Activated T-helper 1 cell treated with anti-CD3 and anti-CD28 coated beads, Interleukin-2, amount 50 U/mL, for 16 hours (primary cell): ENCODE measurements at places on chromosomes 5 and 9.

GRCh38 chr5:75335952-75336614 is 937 bp upstream of the HMGCR start:
- DNase-seq: no peak

DNA sequence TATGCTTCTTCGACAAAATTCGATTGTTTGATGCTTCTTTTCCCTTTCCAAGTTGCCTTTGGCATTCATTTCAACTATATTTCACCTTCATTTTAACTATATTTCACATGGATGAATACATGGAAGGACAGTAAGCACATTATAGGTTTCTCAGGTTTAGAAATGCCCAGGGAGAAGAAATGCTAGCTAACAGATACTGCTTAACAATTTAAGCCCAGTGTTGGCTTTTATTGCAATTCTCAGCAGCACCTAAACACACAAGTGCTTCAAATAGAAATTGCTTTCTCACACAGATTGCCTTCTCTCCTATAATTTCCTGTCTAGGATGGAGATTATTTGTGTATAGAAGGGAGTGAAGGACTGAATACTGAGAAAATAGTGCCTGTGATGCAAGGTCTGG is 30.2 kb upstream of the SMC5 start:
- DNase-seq: no peak

DNA sequence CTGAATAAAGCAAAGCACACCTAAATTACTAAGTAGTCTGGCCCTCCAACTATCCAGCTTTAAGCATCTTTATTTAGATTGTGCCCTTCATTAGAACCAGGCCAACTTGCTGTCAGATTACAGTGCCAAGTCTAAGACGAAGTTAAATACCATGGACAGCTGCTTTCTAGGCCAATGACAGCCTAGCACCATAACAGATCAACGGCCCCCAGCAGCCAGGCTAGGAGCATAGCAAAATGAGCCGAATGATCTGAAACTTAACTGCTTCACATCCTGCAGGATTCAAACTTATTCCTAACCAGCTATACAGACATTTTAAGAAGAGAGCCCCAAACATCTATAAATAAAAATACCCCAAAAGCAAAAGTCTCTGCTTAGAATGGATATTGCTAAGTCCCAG is 6.8 kb downstream of the SLC24A2 start:
- DNase-seq: no peak

DNA sequence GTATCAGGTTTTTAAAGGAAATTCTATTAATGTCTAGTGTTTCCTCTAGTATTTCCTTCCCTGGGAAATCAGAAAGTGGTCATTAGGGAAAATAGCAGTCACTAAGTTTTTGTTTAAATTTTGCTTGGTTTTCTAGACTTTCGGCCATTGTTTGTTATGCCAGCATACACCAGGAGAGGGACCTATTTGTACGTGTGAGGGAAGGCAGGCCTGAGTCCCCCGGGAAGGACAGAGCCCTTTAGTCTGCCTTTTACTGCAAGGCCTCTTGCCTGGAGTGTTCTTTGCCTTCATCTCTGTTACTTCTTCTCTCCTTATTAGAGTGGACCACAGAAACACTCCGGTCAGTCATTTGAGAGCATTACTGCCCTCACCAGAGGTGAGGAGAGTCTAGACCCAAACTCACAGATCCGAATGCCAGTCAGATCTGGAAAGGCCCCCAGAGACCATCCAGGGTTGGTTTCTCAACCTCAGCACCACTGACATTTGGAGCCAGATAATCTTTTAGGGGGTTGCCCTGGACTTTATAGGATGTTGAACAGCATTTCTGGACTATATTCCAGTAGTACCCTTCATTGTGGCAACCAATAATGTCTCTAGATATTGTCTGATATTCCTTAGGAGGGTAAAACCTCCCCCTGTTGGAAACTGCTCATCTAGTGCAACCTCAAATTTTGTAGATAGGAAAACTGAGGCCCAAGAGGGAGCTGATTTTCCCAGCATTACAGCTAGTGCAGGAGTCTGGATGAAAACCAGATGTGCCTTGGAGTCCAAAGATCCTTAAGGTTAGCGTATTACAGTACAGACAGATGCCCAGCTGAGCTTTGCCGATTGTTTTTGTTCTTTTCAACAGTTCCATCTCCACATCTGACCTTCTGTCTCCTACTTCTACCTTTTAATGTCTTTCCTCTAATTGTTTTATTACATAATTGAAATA is 93.0 kb upstream of the NIPAL4 start:
- no peak for DNase-seq

GRCh38 chr9:105651806-105652205 is 10.5 kb upstream of the TAL2 start:
- DNase-seq: no peak

- DNase-seq: no peak
Measured at GRCh38 chr9:133471551-133472276, 7.2 kb downstream of the SLC2A6 start.

- no peak for DNase-seq
Measured at GRCh38 chr5:124546643-124547042, 199.8 kb downstream of the ZNF608 start.

DNA sequence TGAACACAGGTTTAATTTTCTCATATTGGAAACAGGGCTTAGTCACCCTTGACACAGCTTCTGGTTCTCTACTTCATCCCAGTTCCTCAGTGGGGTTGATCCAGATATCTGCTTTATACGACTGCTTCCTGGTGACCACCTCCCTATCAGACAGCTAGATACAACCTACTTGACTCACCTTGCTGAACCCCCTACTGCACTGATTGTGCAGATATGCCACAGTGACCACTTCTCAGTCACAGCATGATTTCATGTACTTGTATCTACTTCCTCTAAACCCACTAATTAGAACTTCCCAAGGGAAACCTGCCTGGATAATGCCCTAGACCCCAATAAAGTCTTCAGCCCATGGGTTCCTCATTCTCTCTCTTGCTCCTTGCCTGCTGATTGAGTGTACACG is 18.4 kb upstream of the RFK start:
- no peak for DNase-seq

GRCh38 chr5:171050916-171051315 is 189.1 kb downstream of the RANBP17 start:
- DNase-seq: no peak

- DNase-seq: no peak
Measured at GRCh38 chr5:157915638-157916037, 56.7 kb upstream of the CLINT1 start.

DNA sequence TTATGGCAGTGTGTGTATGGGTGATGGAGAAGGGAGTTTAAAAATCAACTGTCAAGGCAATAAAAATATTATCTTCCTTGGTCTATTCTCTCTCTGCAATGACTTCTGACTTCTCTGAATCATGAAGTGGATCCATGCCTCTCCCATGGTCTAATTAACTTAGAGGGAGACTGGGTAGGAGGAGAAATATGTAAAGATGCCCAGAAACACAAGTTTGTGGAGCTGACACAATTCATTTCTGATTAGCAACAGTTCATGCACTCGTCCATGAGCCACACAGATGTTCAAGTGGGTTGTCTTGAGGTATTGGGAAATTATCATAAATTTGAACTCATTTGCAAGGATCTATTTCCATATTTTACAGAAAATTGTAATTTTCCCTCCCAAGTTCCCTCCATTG is 38.1 kb downstream of the INSYN2B start:
- no peak for DNase-seq

DNA sequence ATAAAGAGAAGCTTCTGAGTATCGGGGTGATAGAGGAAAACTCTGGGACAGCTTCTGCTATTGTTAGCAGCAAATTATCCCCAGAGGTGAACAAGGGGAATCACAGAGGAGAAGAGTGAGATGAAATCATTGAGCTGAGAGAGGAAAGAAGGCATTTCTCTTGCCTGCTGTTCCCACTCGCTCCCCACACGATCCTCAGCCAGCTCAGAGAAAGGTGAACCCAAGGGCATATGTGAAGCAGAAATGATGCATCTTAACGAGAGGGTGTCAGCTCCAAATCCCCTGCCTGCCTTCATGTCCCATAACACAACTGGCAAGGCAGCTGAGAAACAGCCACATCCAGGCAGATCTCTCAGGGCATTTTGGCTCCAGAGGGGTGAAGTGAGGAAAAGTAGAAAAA is 111.6 kb downstream of the BRINP1 start:
- no peak for DNase-seq

DNA sequence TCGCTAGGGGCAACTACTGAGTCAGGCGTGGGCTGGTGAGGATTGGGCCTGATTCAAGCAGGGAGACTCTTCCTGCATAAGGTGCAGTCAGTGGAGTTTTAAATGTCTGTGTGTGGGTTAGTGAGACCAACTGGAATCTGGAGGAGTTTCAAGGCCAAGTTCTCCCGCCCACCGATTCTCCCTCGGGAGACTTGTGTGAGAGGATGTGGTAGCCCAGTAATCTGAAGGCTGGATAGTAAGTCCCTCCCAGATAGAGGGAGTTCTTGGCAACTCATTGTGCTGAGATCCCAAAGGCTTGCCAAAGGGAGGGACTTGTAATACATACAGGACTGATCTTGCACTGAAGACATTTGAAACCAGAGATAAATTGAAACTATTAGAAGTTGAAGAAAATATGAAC is 51.8 kb downstream of the WDR36 start:
- no peak for DNase-seq

DNA sequence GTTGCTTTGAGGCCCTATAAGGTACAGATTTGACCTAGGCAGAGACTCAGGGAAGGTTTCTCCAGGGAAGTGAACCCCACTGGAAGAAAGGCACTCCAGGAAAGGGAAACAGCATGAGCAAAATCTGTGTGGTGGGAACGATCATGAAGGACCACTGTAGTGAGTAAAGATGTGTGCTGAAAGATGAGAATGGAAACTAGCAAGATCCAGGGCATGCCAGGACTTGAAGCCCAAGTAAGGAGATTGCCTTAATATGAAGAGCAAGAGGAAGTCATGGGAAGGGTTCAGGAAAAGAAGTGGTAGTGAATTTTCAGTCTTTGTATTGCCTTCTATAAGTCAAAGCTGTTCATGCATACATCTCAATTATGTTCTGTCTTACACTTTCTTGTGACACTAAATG is 55.2 kb upstream of the SLIT3 start:
- DNase-seq: no peak

DNA sequence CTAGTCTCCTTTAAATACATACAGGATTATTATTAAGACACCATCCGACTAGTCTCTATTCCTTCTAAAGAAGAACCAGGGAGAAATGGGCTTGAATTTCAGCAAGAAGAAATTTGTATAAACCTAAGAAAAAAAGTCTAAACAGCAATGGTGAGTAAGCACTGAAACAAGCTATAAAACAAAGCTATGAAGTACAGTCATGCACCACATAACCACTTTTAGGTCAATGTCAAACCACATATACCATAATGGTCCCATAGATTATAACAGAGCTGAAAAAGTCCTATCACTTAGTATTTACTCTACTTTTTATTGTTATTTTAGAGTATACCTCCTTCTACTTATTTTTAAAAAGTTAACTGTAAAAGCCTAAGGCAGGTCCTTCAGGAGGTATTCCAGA is 102.0 kb upstream of the NFIB start:
- no peak for DNase-seq

DNA sequence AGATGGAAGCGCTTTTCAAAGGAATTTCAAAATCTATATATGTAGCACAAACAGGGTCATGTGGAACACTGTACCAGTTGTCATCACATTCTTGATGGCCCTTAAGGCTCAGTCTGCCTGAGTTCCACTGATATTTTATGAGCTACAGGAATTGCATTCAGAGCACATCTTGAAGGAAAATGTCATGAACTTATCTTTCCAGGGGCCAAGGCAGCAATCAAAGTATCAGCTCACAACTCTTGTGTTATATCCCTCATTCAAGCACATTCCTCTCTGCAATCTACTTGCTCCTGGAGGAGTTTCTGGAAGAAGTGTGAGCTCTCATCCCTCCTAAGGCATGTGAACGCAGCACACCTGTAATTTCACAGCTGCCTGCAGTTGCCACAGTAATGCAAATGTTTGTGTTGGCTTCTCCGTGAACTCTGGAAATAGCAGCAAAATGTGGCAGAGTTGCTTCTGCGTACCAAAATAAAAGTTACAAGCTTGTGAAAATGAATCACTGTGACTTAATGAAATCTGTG is 89.7 kb upstream of the EQTN start:
- no peak for DNase-seq

GRCh38 chr5:8123559-8123958 is 254.6 kb downstream of the MTRR start:
- DNase-seq: no peak

DNA sequence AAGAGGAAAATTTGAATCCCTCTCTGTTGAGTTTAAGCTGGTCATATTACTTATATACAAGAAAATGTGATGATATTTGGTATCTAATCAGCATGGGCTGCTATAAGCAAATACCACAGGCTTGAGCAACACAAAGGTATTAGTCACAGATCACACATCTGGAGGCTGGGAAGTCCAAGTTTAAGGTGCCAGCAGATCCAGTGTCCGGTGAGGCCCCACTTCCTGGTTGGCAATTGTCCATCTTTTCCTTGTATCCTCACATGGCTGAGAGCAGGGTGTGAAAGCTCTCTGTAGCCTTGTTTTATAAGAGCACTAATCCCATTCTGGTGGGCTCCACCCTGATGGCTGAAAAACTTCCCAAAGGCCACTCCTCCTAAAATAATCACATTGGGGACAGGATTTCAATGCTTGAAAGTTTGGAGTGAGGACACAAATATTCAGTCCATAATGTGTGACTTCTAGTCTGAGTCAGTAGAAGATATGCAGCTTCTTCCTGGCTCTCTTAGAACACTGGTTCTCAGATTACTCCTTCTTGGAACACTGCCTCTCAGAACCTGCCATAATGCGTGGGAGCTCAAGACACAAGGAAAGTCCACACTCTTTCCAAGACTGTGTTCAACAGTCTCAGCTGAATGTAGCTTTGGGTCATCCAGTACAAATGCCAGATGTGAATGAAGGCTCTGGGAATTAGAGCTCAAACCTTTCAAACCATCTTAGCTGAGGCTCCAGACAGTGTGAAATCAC is 124.1 kb downstream of the PRDM9 start:
- no peak for DNase-seq

DNA sequence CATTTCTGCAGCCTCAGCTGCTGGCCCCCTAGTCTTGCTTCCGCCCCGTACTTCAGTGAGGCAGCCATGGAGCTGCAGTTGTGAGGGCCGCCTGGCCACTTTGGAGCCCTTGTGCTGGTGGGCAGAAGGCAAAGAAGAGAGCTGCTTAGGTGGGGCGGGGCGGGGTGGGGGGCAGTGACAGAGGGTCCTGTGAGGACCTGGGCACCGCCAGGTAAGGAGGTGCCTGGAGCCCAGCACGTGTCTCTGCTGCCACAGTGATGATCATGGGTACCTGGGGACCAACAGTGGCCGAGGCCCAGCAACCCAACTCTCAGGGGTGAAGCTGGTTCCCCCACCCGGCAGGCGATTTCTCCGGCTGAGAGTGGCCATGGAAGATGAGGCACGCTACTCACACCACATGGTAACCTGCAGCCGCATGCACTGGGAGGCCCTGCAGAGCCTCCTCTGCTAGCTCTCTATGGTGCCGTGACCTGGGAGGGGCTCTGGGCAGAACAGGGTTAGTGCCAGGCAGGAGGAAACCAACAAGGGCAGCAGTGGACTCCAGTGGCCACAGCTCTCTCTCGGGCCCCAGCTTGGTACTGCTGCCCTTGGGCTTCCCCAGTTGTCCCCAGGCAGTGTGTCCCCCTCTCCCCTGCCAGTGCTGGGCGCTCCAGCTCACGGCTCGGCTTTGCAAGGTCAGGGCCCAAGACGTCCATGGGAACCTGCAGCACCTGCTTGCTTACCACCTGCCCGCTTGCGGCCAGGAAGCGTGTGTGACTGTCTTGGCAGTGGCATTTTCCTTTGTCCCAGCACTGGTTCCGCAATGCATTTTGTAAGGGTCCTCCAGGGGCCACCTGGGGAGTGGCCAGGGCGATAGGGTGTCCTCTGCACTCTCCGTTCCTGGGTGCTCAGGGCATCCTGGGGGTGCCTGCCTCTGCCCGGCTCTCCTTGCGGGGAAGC is 24.0 kb downstream of the NDUFS6 start:
- no peak for DNase-seq
